Heart left ventricle (tissue), 16 donors: ENCODE measurements at places on chromosomes 13 and 19. TPM values are rescaled to one million over a fixed set of nuclear protein-coding genes. Genes with fewer than 3 reads are reported as not detected.
A peak's percentile ranks its signal among the peaks of the same experiment; 100 is the strongest.

GRCh38 chr19:27657271-27658051 is 1555.5 kb downstream of the UQCRFS1 start:
- no peak overlapping the region for H3K4me3 ChIP-seq
- no peaks in the 10 kb centered on the region for H3K27me3 ChIP-seq
- no peaks in the 10 kb centered on the region for H3K4me1 ChIP-seq
- no peaks in the 10 kb centered on the region for H3K36me3 ChIP-seq
- no peak for DNase-seq

DNA sequence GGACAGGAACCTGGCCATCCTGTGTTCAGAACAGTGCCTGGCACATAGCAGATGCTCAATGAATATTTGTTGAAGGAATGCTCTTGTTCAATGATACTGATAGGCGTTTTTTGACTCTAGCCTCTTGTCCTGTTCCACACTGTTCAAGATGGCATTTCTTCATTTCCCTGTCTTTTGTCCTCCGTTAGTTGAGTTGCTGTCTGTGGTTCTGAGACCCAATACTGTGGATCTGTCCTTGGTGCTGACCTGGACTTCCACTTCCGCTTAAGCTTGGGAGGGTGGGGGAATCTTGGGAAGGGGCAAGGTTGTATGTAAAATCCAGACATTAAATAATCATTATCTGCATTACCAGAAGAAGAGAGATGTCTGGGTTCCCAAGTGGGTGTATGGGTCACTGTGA is 8.3 kb upstream of the KCNN4 start:
- no peak for DNase-seq
- no peak overlapping the region for H3K27ac ChIP-seq
- H3K27me3 ChIP-seq, result no peaks in the 10 kb centered on the region
- H3K4me3 ChIP-seq, result no peak overlapping the region

- no peak for DNase-seq
- no peak overlapping the region for H3K27ac ChIP-seq
- H3K4me3 ChIP-seq, result no peak overlapping the region
- H3K36me3 ChIP-seq, result no peaks in the 10 kb centered on the region
- no peaks in the 10 kb centered on the region for H3K4me1 ChIP-seq
Observed at GRCh38 chr13:55263045-55263444, 1877.7 kb upstream of the PRR20A start.

- no peak for DNase-seq
- no peaks in the 10 kb centered on the region for H3K27me3 ChIP-seq
- H3K27ac ChIP-seq, result no peak overlapping the region
- no peaks in the 10 kb centered on the region for H3K36me3 ChIP-seq
- H3K4me3 ChIP-seq, result no peak overlapping the region
- no peaks in the 10 kb centered on the region for H3K4me1 ChIP-seq
Observed at GRCh38 chr13:102484329-102484728, 82.5 kb upstream of the FGF14 start.

DNA sequence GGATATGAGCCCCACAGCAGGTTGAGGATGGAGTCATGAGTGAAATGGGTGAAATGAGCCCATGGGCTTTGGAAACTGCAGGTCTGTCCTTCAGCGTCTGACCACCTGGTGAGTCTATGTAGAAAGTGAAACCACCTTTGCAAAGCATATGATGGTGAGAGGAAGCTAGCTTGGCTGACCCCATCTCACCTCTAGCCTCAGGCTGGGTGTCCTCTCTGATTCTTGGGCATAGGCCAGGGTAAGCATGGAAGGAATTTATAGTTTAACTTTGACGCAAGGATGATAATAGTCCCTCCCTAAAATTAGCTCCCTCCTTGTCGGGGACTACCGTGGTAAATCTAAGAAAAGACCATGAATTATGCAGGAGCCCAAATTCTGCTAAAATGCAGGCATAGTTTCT is 16.8 kb upstream of the PSG9 start:
- no peaks in the 10 kb centered on the region for H3K36me3 ChIP-seq
- no peaks in the 10 kb centered on the region for H3K4me1 ChIP-seq
- H3K27me3 ChIP-seq, result no peaks in the 10 kb centered on the region
- H3K4me3 ChIP-seq, result no peak overlapping the region
- H3K27ac ChIP-seq, result no peak overlapping the region

GRCh38 chr13:31042049-31042448 is 109.6 kb downstream of the TEX26 start:
- H3K27me3 ChIP-seq, result no peaks in the 10 kb centered on the region
- no peaks in the 10 kb centered on the region for H3K36me3 ChIP-seq
- no peak for DNase-seq
- no peak overlapping the region for H3K27ac ChIP-seq
- H3K4me3 ChIP-seq, result no peak overlapping the region

GRCh38 chr19:6925801-6926751 is 38.7 kb downstream of the ADGRE1 start:
- DNase-seq, result no peak

DNA sequence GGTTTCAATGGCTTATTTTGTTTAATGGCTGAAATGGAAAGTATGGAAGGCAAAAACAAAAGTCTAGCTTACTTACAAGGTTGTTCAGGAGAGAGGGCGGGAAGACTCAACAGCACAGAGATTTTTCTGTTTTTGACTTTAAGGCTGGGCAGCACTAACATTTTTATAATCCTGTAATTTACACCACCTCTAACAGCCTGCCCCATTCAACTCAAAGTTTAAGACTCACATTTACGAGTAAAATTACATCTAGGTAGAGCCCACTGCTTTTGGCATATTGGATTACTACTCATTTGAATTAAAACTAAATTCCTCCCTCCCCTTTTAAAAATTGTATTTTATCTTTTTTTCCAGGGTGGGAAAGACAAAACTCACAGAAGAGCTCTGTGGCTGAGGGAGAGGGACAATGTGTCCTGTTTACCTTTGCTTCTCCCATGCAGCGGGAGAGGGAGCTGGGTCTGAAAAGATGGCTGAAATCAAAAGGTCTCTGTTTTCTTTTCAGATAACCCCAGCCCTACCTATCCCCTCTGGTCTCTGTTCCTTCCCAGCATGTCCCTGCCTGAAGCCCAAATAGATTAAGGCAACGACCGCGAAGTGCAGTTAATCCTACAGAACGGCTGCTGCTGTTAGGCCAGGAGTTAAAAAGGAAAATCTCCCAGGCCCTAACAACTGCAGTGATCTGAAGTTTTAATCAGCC is 6.6 kb downstream of the EFNB2 start:
- no peaks in the 10 kb centered on the region for H3K27me3 ChIP-seq
- no peaks in the 10 kb centered on the region for H3K36me3 ChIP-seq
- peak overlapping the region; percentile 39 for H3K27ac ChIP-seq
- no peak for DNase-seq
- H3K4me1 ChIP-seq, result peaks cover 9% of the 10 kb centered on the region

DNA sequence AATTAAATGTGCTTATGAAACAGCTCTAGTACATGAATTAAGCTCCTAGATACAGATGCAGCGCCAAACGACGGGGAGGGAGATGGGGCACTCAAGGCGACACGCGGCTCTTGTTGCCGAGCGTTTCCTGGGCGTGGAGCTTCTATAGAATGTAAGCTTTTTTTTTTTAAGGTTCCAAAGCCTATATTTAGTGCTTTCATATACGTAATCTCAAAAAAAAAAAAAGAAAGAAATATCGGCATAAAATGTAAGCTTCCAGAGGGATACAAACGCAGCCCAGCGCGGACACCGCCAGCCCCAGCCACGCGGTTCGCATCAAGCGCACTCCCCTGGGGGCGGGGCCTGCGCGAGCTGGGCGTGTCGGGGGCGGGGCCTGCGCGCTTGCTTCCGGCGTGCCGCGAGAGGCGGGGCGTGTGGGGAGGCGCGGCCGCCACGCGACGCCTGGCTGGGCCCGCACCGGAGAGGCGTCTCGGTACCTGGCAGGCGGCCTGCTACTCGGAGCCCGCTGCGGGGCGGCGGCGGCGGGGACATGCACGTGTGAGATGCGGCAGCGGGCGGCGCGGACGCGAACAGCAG is at the start of gene URI1:
URI1 (plus strand) TSS at position 412 of the 576 bp plus-strand sequence. CDS start 309 bp downstream, outside the sequence.
- H3K27me3 ChIP-seq, result no peaks in the 10 kb centered on the region
- DNase-seq, result peak; percentile 96
- peak within 1 kb of the TSS; percentile 72 for H3K27ac ChIP-seq

DNA sequence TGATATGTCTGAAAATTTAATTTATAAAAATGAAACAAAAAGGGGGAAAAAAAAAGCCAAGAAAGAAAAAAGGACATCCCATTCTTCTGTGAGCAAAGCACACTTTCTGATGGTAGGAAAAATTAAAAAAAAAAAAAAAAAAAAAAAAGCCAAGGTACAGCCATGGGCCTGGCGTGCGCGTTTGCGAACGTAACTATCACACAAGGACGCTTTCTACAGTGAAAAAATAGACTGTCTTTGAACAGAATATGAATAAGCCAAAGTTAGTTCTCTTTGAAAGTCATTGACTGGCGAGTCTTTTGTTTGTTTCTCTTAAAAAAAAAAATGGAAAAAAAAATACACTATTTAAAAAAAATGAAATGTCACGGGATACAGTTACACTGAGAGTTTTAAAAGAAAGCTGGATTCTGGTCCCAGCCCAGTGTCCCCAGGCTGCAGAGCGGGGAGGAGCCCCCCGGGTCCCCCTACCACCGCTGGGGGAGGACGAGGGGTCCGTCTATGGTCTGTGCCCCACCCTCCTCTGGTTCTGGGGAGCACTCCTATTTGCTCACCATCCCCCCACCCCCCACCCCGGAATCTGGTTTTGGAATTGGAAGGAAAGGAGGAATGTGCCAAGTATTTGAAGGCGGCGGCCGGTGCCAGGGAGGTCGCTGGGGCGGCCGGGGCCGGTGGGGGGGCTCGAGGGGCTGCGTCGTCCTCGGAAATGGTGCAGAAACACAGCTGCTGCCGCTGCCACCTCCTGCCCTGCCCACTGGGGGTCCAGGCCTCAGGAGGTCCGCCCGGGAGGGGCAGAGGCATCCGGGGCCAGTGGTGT is 134.5 kb downstream of the PTPRS start:
- no peaks in the 10 kb centered on the region for H3K4me1 ChIP-seq
- no peak overlapping the region for H3K4me3 ChIP-seq
- H3K27ac ChIP-seq, result no peak overlapping the region
- no peak for DNase-seq
- H3K36me3 ChIP-seq, result peaks cover 34% of the 10 kb centered on the region

- H3K36me3 ChIP-seq, result no peaks in the 10 kb centered on the region
- no peak overlapping the region for H3K4me3 ChIP-seq
- H3K27ac ChIP-seq, result no peak overlapping the region
Observed at GRCh38 chr13:46748300-46748699, 48.7 kb downstream of the ESD start.

DNA sequence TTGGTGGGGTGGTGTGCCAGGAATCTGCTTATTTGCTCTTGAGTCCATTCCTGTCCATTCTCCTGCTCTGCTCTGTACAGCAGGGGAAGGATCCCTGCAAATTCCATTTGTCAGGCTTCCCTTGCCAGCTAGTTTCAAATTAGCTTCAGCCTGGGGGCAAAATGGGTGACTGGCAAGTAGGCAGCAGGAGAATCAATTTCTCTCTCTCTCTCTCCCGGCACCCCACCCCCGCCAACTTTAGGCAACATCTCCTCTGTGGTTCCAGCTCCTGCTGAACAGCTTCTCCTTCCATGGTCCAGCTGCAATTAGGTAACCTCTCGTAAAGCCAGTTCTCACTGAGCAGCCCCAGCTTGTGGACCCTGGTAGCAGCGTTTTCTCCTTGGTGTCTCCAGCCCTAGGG is 6.7 kb upstream of the MYCBP2 start:
- peaks cover 11% of the 10 kb centered on the region for H3K4me1 ChIP-seq
- no peak overlapping the region for H3K4me3 ChIP-seq
- H3K27ac ChIP-seq, result no peak overlapping the region
- DNase-seq, result no peak

GRCh38 chr13:112959206-112959605 is 9.8 kb upstream of the MCF2L start:
- H3K4me1 ChIP-seq, result peaks cover 25% of the 10 kb centered on the region
- peak; percentile 73 for DNase-seq
- H3K4me3 ChIP-seq, result no peak overlapping the region
- H3K27ac ChIP-seq, result peak overlapping the region; percentile 88

GRCh38 chr13:25738342-25739196 is 313.2 kb downstream of the SHISA2 start:
- H3K4me3 ChIP-seq, result no peak overlapping the region
- H3K27ac ChIP-seq, result no peak overlapping the region
- no peaks in the 10 kb centered on the region for H3K36me3 ChIP-seq
- H3K27me3 ChIP-seq, result no peaks in the 10 kb centered on the region
- DNase-seq, result no peak
- peaks cover 13% of the 10 kb centered on the region for H3K4me1 ChIP-seq

DNA sequence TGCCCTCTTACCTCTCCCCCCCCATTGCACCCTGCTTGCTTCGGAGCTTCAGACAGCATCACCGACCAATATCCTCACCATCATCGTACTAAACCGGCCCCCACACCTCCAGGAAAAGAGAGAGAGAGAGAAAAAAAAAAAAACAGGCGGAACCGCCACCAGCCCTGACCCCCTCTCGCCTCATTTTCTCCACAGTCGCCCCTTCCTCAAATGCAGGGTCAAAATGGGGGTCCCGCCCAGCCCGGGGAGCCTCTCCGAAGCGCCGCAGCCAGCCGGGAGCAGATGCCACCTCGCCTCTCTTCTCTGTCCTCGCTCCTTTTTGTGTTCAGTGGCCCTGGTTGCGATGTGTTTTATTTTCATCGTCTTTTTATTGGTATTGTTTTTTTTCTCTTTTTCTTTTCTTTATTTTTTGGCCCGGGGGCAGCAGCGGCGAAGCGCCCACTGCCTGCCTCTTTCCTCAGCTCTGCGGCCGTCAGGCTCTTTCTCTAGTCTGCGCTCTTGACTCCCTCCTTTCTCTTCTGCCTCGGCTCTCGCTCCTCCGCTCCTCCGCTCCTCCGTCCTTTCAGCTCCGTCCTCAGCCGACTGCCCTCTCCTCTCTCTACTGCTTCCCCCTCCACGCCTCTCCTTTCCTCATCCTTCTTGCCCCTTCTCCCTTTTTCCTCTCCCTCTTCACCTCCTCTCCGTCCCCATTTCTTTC is 41.4 kb downstream of the DEDD2 start:
- H3K36me3 ChIP-seq, result no peaks in the 10 kb centered on the region
- H3K4me3 ChIP-seq, result peak overlapping the region; percentile 54
- H3K27ac ChIP-seq, result no peak overlapping the region
- peaks cover 3% of the 10 kb centered on the region for H3K4me1 ChIP-seq
- H3K27me3 ChIP-seq, result peaks cover 63% of the 10 kb centered on the region

GRCh38 chr13:75432811-75433244 is 49.1 kb downstream of the TBC1D4 start:
- peak overlapping the region; percentile 43 for H3K27ac ChIP-seq
- H3K36me3 ChIP-seq, result no peaks in the 10 kb centered on the region
- no peak overlapping the region for H3K4me3 ChIP-seq
- H3K27me3 ChIP-seq, result no peaks in the 10 kb centered on the region
- no peaks in the 10 kb centered on the region for H3K4me1 ChIP-seq

DNA sequence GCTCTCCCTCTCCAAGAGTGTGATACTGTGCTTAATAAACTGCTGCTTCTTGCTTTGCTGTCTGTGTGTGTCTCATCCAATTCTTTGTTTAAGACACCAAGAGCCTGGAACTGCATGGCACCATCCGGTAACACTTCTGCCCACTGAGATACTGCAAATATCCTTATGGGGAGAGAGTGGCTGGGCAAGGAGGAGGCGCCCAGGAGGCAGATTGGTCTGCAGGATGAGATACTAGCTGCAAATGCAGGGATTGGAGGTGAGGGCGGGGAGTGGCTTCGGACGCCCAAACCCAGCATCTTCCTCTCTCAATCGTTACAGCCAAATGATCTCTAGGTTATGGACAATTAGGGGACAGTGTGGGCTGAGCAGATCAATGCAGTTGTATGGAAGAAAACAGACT is 1.7 kb upstream of the SIGLEC7 start:
- no peaks in the 10 kb centered on the region for H3K27me3 ChIP-seq
- DNase-seq, result no peak
- H3K4me3 ChIP-seq, result no peak overlapping the region
- no peaks in the 10 kb centered on the region for H3K36me3 ChIP-seq
- peaks cover 5% of the 10 kb centered on the region for H3K4me1 ChIP-seq
- H3K27ac ChIP-seq, result no peak overlapping the region

Gene CERS1
- 0.40 TPM for polyA plus RNA-seq

Gene STXBP2
- 6.7 TPM for polyA plus RNA-seq

Gene GGACT
- 0.34 TPM for polyA plus RNA-seq

Gene B3GNT3
- not detected for polyA plus RNA-seq

Gene PRODH2
- not detected for polyA plus RNA-seq

Gene ZNF112
- polyA plus RNA-seq, result 2.2 TPM

Gene NTN5
- not detected for polyA plus RNA-seq
